ENCODE measurements at places on chromosomes 11 and 22.

DNA sequence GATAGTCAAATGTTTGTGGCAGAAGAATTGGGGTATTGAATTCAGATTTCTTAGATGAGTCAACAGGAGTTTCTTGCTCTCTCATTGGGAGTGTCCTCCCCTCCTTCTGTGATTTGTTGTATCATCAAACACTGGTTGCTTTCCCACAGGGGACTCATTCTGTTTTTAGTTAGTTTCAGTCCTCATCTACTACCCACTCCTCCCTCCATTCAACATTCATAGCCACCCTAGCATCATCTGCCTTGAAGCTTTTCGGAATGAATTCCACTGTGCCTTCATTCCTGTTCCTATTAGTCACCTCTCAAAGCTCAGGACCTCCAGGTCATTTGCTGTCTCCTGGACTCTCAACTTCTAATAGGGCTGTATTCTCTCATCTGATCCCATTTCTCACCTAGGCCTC, 31.5 kb upstream of the RAB38 start:
- no peaks in the 10 kb centered on the region for H3K4me1 ChIP-seq
- H3K27ac ChIP-seq: no peak overlapping the region
- no peak overlapping the region for H3K4me3 ChIP-seq
- DNase-seq: no peak
- no peaks in the 10 kb centered on the region for H3K27me3 ChIP-seq
- H3K36me3 ChIP-seq: no peaks in the 10 kb centered on the region

GRCh38 chr11:121864660-121865059, 251.4 kb downstream of the BLID start:
- H3K4me3 ChIP-seq: no peak overlapping the region
- H3K36me3 ChIP-seq: no peaks in the 10 kb centered on the region
- no peaks in the 10 kb centered on the region for H3K27me3 ChIP-seq
- no peaks in the 10 kb centered on the region for H3K4me1 ChIP-seq
- no peak for DNase-seq

DNA sequence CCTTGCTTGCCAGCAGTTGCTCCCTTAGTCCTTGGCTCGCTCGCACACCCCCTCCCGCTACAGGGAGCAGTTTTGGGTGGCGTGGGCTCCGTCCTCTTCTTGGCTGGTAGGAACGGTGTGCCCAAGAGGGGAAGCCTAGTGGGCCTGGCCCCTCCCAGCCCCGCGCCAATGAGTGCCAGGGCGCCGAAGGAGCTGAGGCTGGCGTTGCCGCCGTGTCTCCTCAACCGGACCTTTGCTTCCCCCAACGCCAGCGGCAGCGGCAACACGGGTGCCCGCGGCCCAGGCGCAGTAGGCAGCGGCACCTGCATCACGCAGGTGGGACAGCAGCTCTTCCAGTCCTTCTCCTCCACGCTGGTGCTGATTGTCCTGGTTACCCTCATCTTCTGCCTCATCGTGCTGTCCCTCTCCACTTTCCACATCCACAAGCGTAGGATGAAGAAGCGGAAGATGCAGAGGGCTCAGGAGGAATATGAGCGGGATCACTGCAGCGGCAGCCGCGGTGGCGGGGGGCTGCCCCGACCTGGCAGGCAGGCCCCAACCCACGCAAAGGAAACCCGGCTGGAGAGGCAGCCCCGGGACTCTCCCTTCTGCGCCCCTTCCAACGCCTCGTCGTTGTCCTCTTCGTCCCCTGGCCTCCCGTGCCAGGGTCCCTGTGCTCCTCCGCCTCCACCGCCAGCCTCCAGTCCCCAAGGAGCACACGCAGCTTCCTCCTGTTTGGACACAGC, 1.6 kb downstream of the C11orf87 start:
- H3K4me1 ChIP-seq: no peaks in the 10 kb centered on the region
- no peak for DNase-seq
- H3K27me3 ChIP-seq: peaks cover 39% of the 10 kb centered on the region

- H3K27ac ChIP-seq: no peak overlapping the region
- H3K27me3 ChIP-seq: peaks cover 85% of the 10 kb centered on the region
- H3K4me3 ChIP-seq: no peak overlapping the region
- H3K36me3 ChIP-seq: no peaks in the 10 kb centered on the region
- DNase-seq: no peak
- no peaks in the 10 kb centered on the region for H3K4me1 ChIP-seq
Measured at GRCh38 chr11:69604055-69604454, 36.9 kb upstream of the CCND1 start.

DNA sequence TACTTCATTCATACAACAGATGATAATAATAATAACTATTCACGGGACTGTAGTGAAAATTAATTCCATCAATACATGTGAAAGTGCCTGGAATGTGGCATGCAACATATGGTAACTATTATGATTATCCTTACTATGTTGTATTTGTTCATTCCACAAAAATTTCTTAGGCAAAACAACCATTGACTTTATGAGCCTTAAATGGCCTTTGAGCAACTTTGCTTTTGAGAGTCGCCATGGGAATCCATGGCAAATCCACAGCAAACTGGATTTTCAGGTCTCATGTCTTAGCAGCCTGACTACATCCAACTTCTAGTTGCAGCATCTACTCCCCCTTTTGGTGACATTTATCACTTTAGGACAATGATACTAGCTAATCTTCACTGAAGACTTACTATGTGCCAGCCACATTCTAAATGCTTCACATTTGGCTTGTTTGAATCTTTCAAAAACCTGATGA, 56.8 kb downstream of the SLC1A2 start:
- H3K4me3 ChIP-seq: no peak overlapping the region
- H3K4me1 ChIP-seq: peaks cover 4% of the 10 kb centered on the region
- H3K27ac ChIP-seq: no peak overlapping the region
- peaks cover 2% of the 10 kb centered on the region for H3K36me3 ChIP-seq
- peaks cover 22% of the 10 kb centered on the region for H3K27me3 ChIP-seq

DNA sequence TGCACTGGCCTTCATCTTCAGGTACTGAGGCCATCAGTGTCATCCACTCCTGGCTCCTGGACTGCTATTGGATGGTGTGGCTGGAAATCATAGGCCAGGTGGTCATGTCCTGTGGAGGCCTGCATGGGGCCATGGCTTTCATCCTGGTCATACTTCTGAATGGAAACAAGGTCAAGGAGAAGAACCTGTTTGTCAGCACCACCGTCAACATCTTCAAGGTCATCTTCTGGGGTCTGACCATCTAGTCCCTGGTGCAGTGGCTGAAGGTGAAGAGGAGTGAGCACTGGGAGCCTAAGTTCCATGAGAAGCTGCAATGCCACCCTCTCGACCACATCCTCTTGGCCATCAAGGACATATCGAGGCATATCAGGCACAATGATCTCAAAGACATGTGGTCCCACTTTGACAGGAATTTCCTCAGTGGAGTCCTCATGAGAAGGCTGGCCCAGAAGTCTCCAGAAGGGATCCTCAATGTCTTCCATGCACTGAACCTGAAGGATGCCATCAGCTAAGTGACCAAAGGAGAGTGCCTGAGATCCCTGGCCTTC, 120.0 kb upstream of the SERPIND1 start:
- H3K27me3 ChIP-seq: peaks cover 5% of the 10 kb centered on the region
- H3K27ac ChIP-seq: no peak overlapping the region
- DNase-seq: no peak
- H3K4me3 ChIP-seq: no peak overlapping the region

- H3K27me3 ChIP-seq: peaks cover 8% of the 10 kb centered on the region
- no peaks in the 10 kb centered on the region for H3K4me1 ChIP-seq
- H3K4me3 ChIP-seq: no peak overlapping the region
- no peak overlapping the region for H3K27ac ChIP-seq
Measured at GRCh38 chr11:7896009-7896785, 34.9 kb downstream of the OR10A6 start.

GRCh38 chr11:66285250-66285947, 3.5 kb downstream of the YIF1A start:
- peak overlapping the region; percentile 71 for H3K27ac ChIP-seq
- peaks cover 52% of the 10 kb centered on the region for H3K36me3 ChIP-seq
- H3K27me3 ChIP-seq: no peaks in the 10 kb centered on the region
- H3K4me1 ChIP-seq: peaks cover 39% of the 10 kb centered on the region
- no peak overlapping the region for H3K4me3 ChIP-seq

GRCh38 chr22:35678836-35679235, 30.6 kb downstream of the APOL6 start:
- H3K27me3 ChIP-seq: no peaks in the 10 kb centered on the region
- no peak overlapping the region for H3K4me3 ChIP-seq
- no peaks in the 10 kb centered on the region for H3K4me1 ChIP-seq
- DNase-seq: no peak
- H3K27ac ChIP-seq: no peak overlapping the region

- no peak for DNase-seq
- H3K4me3 ChIP-seq: no peak overlapping the region
- no peaks in the 10 kb centered on the region for H3K27me3 ChIP-seq
- peak overlapping the region; percentile 66 for H3K27ac ChIP-seq
- peaks cover 8% of the 10 kb centered on the region for H3K4me1 ChIP-seq
Measured at GRCh38 chr11:3614742-3615171, 27.0 kb downstream of the ART5 start.

DNA sequence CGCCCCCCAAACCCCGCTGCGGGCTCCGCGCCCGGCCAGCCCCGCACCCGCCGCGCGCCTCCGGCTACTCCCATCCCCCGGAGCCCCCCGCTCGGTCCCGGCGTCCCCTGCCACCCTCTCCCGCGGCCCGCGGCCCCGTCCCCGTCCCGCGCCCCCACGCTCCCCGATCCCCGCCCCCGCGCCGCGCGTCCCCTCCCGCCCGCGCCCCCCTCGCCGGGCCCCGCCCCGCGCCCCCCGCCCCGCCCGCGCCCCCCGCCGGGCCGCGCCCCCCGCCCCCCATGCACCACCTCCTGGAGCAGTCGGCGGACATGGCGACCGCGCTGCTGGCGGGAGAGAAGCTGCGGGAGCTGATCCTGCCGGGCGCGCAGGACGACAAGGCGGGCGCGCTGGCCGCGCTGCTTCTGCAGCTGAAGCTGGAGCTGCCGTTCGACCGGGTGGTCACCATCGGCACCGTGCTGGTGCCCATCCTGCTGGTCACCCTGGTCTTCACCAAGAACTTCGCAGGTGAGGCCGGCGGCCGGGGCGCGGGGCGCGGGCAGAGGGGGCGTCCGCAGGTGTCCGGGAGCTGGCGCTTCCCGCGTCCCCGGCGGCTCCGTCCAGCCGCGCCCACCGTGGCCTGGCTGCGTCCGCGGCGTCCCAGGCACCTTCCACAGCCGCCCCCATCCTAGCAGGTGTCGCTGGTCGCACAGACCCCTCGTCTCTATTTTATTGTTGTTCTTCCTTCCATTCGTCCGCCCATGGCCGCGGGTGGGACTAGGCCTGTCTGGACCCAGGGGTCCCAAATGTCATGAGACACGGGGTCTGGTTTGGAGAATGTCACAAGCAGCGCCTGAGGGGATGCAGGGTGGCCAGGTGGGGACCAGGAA, at the start of gene PANX2:
Gene PANX2 (plus strand): TSS at position 279 of the 866 bp plus-strand sequence. CDS start 0 bp downstream, at position 279.
- H3K27me3 ChIP-seq: peaks cover 45% of the 10 kb centered on the region
- H3K4me1 ChIP-seq: peaks cover 3% of the 10 kb centered on the region

DNA sequence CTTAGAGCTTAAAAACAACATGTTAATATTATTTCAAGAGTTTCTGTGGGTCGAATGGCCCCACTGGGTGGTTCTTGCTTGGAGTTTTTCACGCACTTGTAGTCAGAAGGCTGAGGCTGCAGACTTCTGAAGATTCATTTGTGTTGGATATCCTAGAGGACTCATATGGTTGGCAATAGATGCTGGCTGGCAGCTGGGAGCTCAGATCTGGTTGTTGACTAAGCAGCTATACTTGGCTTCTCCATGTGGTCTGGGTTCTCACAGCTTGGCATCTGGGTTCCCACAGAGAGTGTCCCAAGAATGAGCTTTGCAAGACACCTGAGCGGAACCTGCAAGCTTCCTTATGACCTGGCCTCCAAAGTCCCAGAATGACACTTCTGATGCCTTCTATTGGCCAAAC, 163.9 kb upstream of the ZC3H12C start:
- DNase-seq: no peak
- H3K27ac ChIP-seq: no peak overlapping the region
- no peaks in the 10 kb centered on the region for H3K27me3 ChIP-seq
- no peaks in the 10 kb centered on the region for H3K36me3 ChIP-seq

DNA sequence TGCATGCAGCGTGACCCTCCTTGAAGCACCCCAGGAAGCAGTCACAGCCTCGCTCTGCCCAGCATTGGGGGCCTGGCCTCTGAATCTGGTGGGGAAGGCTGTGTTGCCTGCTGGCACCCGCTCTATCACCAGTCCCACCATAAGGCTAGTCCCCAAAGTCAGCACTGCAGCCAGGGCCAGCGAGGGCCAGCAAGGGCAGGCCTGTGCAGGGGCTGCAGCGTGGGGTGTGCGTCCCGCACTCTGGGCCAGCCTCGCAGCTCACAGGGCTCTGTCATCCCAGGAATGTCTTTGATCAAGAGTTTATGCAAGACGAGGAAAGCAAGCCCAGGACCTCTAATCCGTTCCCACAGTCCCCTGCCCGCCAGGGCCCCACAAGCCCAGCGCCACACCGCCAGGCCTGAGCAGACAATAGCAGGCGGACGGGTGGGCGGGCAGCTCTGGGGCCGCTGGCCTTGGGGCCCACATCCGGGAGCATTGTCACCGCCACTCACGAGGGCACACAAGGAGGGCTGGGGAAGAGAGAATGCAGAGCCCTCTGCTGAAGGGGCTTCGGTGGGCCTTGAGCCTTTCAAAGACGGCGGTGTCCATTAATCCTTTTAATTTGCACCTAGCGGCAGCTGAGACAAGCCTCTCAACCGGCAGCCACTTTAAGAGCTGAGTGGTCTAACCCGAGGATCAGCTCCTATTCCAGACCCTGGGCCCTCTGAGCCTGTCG, 17.1 kb downstream of the LTO1 start:
- no peak for DNase-seq
- H3K27ac ChIP-seq: no peak overlapping the region
- no peak overlapping the region for H3K4me3 ChIP-seq
- peaks cover 2% of the 10 kb centered on the region for H3K4me1 ChIP-seq
- H3K27me3 ChIP-seq: no peaks in the 10 kb centered on the region

DNA sequence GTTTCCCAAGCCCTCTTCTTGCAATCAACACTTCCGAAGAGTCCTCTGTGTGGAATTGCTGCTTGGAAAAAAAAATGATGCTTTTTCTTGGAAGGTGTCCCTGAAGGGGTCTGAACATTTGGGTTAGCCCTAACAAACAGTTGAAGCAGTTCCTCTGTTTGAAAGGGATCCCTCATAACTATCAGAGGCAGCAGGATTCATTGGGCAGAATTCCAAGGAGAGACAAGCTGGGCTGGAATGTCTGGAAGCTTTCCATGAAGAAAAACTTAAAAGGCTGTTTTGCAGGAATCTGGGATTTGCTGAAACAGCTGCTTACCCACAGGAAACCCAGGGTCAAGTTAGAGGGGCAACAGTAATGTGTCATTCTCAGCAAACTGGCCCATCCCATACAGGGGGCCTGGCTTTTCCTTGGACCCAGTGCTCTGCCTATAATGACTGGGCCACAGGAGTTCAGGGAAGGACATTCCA, 3.1 kb downstream of the CSNK2A3 start:
- H3K27ac ChIP-seq: no peak overlapping the region
- H3K36me3 ChIP-seq: no peaks in the 10 kb centered on the region
- DNase-seq: no peak

DNA sequence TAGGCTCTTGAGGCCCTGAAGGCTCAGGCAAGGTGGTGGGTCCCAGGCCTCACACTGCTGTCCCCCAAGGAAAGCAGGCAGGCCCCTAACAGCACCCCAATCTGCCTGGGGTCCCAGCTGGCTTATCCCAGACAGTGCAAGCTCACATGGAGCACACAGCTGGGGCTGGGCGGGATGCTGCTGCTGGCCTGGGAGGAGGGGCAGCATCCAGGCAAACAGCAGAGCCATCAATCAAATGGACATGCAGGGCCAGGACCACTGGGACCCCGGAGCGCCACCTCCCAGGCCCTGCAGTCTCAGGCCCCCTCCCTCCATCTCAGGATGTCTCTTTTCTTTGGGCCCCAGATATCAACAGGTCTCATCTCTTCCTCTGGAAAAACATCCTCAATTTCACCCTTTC, 140.3 kb downstream of the BRD1 start:
- H3K27me3 ChIP-seq: peaks cover 48% of the 10 kb centered on the region
- no peak overlapping the region for H3K27ac ChIP-seq
- H3K4me1 ChIP-seq: no peaks in the 10 kb centered on the region
- no peak for DNase-seq

Measured in effector memory CD8-positive, alpha-beta T cell (primary cell).